ENCODE measurements at places on chromosomes 6 and 20.

- no peak for DNase-seq
Measured at GRCh38 chr6:34159844-34160243, 14.0 kb upstream of the GRM4 start.

DNA sequence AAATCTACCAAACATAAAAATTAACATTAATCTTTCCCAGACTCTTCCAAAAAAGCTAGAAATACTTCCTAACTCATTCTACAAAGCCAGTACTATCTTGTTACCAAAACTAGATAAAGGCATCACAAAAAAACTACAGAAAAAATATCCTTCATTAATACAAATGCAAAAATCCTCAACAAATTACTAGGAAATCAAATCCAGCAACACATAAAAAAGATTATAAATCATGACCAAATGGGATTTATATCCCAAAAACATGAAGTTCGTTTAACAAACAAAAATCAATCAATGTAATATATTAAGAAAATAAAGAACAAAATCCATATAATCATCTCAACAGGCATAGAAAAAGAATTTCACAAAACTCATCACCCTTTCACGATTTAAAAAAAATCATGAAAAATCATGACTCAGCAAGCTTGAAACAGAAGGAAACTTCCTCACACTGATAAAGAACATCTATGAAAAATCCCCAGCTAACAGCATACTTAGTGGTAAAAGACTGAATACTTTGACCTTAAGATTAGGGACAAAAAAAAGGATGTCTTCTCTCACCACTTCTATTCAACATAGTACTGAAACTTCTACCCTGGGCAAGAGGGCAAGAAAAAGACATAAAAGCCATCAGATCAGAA is 43.2 kb downstream of the RANBP9 start:
- DNase-seq = no peak

DNA sequence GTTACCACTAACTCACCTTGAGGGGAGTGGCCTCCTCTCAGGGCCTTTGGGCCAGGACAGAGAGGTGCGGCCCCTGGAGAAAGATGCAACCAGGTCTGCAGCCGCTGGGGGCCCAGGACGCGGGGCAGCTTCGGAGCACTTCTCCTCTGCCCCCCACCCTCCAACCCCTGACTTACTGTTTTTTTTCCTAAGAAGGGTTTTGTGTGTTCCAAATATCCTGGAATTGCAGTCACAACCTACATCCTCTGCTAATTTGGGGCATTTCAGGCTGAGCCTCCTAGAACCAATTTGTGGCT is 1.7 kb downstream of the LINC00237 start:
- no peak for DNase-seq

DNA sequence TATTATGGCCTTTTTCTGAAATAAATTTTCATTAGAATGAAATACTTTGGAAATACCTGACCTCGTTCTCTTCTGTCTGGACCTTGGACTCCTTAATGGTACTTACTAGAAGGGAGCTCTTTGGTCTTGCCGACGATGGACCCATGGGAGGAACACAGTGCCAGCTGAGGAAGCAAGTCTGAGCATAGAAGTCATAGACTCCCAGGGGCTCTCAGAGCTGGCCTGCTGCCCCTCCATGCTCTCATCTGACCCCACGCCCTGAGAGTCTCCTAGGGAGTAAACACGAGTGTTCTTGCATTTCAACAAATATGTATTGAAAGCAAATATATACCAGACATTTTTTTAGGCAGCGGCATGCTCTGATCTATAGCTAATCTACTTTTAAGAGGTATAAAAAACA is 87.8 kb downstream of the PLEKHG1 start:
- DNase-seq = no peak

DNA sequence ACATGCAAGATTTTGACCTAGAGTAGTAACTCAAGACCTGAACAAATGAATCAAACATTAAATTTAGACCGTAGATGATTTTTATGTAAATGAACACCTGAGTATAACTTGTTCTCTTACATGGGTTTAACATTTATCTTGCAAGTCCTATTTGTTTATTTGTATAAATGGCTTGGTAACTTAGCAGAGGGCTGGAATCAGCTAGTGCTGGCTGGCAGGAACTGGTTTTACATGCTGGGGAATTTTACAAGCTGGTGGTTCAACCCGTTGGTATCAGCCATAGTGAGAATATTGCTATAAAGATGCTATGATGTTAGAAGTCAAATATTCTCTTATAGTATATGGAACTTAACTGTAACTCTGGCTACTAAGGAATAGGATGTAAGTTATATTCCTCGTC is 8.9 kb downstream of the SLC22A2 start:
- DNase-seq = no peak

GRCh38 chr6:4301871-4302270 is 166.5 kb upstream of the ECI2 start:
- no peak for DNase-seq

DNA sequence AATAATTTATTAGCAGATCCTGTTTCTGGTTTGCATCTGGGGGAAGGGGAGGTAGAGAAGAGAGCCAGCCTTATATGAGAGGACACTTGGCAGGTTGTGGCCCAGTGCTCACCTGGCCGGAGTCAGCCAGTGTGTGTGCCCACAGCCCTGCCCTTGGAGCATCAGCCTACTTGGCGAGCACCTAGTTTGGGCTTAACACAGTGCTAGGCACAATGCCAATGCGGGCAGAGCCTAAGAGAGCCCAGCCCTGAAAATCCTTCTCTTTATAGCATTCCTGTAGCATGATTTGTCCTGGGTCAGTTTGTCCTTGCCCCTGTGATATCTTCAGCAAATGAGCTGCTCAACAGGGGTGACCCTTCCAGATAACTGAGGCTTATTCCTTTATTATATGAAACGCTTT is 73.0 kb downstream of the SLX4IP start:
- DNase-seq = no peak

DNA sequence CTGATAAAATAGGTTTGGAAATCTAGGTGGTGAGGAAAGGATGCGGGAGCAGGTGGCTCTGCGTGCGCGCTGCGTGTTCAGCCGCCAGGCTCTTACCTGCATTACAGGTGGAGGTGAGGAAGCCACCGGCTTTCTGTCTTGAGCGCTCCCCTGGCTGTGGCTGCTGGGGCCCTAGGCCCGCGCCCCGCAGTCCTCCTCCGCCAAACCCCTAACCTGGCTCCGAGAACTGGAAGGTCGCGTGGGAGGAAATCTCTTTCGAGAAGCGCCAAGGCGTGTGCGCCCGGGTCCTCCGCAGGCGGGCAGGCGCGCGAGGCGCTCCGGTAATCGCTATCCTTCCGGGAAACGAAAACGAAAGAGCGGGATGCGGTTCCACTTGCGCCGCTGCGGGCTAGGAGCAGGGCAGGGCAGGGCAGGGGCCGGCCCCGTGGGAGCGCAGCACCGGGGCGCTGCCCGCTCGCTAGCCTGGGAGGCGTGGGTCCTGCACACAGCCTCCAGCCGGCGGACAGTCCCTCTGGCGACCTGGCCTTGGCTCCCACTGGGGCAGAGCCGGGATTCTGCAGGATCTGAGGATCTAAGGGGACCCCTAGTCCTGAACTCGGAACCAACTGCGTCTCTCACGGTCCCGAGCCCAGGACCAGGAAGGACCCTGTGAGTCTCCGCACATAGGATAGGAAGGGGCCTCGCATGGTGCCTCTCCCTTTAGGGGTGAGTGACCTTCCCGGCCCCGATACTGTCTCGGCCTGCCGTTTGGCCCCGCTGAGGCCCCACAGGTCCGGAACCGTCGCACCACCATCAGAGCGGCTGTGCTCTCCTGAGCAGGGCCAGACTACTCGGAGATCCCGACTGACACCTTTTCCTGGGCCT is at the start of gene ETV7:
Gene ETV7 (minus strand): TSS at position 230 of the 864 bp plus-strand sequence. CDS start 128 bp downstream, at position 102.
- DNase-seq = no peak

DNA sequence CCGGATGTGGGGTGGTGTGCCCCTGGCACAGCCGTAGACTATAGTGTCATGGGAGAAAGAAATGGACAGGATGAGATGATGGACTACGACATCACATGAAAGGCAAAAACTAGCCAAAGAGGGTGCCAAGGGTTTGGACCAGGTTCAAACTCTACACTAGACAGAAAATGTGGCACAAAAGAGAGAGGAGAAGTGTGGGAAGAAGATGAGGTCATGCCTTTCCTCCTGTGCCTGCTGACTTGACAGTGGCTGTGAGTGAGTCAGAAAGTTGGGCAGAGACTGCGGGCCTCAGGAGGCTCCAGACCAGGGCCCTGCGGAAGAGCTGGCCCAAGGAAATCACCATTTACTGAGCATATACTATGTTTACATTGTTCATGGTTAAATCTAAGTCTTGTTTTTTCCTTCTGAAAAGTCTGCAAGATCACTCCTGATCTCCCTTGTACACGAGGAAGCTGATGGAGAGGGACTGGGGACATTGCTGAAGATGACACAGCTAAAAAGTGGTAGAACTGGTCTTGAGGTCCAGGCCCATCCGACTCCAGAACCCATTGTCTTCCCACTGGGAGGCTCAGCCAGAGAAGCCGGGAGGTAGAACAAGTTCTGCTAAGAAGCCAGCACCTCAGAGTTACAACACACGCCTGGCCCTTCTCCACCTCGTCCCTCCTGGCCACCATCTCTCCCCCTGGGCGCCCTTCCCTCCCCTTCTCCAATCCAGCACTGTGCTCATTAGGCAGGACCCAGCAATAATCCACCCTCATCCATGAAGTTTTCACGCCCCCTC is 35.6 kb downstream of the CNKSR3 start:
- DNase-seq = no peak

GRCh38 chr20:2756056-2756611 is 44.3 kb downstream of the CPXM1 start:
- no peak for DNase-seq

DNA sequence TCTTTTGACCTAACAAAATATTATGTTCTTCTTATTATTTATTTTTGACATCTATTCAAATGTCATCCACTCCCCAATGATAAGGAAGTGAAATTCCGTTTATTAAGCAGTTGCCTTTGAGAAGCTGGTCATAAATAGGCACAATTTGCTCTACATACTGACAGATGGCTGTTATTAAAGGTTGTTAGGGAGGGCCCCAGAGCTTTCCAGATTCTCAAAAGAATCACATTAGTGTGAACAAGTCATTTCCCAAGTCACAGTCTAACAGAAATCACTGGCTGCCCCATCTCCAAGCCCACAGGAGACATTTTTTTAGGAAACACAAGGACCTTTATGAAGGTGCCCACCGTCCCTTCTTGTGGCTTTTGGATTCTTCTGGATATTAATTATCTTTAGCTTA is 172.4 kb downstream of the MEI4 start:
- DNase-seq = no peak

DNA sequence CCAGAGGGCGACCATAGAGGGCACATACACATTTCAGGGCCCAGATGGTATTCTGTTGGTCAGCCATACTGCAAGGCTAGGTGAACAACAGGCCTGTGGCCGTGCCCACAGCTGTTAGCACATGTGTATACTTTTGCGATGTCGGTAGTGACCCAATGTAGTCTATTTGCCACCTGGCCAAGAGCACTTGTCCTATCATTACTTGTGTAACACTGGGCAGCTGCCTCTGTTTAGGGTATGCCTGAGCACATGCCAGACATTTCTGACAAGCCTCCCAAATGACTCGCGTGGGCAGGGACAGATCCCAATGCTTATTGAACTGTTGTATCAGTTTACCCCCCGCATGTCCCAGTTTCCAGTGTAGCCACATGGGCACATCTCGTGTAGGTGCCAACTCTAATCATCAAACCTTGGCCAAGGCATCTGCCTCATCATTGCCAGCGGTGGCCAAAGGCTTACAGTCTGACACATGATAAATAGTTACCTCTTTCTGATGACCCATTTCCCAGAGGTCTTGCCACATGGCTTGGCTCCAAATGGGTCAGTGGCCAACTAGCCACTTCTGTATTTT is 74.4 kb upstream of the FBXL4 start:
- DNase-seq = no peak

DNA sequence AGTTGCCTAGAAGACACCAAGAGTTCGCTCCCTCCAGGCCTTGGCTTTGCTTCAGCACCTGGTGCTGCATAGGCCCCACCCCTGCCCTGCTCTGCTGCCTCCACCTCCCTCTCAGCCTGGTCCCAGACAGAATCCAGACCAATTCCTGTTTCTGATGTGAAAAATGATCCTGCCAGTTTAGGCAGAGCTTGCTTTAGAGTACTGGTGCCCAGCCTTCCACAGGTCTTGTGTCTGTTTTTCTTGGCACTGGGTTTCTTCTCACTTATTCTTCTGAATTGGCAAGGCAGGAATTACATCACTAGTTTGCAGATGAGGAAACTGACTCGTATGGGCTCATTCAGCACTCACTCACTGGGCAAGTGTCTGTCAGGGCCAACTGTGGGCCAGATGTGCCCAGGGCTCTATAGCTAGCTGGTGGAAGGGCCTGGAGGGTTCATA is 53.0 kb downstream of the HLA-A start:
- DNase-seq = no peak

GRCh38 chr6:17480476-17480875 is 87.1 kb downstream of the CAP2 start:
- DNase-seq = no peak

- DNase-seq = no peak
Measured at GRCh38 chr6:164731539-164731938, 577.9 kb downstream of the C6orf118 start.

DNA sequence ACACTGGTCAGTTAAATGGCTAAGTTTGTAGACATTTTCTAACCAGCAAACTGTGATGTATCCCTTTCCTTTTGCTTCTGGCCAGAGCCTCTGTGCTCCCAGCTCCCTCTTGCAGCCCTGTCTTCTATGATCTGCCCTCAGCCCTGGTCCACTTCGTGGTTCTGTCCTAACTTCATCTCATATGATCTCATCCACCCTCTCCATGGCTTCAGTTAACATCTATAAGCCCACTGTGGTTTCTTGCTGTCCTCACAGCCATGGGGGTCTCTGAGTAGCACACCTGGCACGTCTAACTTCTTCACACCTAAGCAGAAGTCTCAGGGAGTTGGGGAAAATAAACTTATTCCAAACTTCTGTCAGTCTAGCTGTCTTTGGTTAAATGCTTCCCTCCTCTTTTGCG is 81.8 kb downstream of the IRF4 start:
- DNase-seq = no peak

- no peak for DNase-seq
Measured at GRCh38 chr20:2834401-2835110, 5.9 kb downstream of the PCED1A start.

DNA sequence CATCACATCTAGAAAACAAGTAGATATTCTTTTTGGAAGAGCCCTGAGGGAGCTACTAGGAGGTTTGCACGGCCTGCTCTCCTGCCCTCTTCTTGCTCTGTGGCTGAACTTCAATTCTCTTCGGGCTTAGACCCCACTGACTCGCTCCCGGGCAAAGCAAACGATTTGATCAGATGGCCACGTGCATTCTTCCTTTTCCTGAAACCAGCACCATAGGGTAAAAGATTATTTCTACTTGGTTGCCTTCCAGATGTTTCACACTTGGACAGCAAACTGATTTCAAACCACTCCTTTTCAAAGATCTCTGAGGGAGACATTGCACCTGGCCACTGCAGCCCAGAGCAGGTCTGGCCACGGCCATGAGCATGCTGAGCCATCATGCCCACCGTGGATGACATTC is at the start of gene SLC22A1:
Gene SLC22A1 (plus strand): TSS at position 258 of the 400 bp plus-strand sequence. CDS start 121 bp downstream, at position 379.
- DNase-seq = no peak

- DNase-seq = no peak
Measured at GRCh38 chr6:21992178-21992967, 304.5 kb downstream of the PRL start.

Data from activated naive CD4-positive, alpha-beta T cell (primary cell).